ENCODE measurements at places on chromosomes 4 and X.

DNA sequence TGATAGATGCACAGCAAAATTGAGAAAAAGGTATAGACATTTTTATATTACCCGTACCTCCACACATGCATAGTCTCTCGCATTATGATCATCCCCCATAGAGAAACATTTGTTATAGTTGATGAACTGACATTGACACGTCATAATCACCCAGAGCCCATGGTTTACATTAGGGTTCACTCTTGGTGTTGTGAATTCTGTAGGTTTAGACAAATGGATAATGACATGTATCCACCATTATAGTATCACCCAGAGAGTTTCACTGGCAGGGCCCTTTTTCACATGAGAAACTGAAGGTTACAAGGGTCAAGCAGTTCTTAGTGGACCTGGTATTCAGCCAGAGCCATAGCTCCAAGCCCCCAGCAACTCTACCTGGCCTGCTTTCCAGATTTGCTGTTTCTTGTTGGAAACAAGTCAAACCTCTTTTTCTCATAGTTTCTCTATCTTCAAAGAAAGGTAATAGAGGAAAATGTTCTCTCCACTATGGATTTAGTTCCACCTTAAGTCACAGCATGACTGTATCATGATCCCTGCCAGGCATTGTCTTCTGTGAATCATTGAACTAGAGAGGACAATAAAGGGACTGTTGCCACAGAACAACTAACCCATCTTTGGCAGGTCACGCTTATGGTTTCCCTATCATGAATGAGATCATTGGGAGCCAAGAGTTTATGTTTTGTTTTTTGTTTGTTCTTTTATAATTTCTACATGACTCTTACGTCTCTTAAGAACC, 64.0 kb downstream of the HHIP start:
- DNase-seq = no peak

DNA sequence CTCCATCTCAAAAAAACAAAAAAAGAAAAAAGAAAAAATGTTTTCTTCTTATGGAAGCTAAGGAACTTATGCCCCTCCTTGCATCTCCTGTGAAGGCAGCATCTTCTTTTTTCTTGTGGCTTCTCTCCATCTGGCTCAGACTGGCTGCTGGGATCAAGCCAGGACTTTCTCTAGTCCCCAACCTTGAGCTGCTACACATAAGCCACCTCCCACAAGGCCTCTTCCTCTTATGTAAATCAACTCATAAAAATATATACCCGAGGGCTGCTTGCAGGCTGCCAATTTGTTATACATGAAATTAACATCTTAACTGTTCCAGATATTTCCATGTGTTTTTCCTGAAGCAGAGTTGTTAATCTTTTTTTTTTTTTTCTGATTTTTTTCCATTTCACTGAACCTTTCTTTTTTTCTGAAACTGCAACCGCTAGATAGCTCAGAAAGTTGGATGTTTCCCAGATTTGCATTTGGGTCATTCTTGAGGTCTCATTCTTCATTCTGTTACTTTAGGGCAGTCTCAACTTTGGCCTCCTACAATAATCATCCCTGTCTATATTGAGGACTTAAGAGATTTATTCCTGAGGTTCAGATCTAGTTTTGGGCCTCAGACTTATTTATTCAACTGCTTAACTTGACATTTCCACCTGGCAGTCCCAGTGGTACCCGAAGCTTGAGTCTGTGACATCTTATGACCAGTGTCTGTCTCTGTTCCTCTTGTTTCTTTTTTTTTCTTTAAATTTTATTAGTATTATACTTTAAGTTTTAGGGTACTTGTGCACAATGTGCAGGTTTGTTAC, 10.3 kb downstream of the SNX25 start:
- no peak for DNase-seq

GRCh38 chr4:14078326-14078725, 450.8 kb upstream of the BOD1L1 start:
- no peak for DNase-seq

DNA sequence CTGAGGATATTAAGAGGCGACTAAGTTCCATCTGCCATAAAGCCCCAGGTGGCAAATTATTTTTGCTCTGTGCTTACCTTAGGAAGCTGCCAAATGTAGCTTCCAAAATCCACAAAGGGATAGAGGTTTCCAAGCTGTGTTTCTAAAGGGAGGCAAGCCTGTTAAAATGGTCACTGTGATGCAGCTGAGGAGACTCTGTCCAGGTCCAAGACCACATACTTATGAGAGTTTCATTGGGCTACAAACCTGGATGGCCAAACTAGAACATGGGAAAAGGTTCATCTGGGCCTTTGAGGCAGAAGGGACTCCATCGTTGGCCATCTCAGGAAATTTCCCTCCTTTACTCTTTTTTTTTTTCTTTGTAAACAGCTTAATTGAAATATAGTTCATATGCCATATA, 306.9 kb upstream of the FGF13 start:
- DNase-seq = no peak

- DNase-seq = no peak
These were observed 31.8 kb upstream of the AGA start for GRCh38 chr4:177473991-177474390.
